Stimulated activated CD4-positive, alpha-beta T cell treated with anti-CD3 and anti-CD28 coated beads, Interleukin-2, amount 100 ng/mL, for 48 hours (primary cell): ENCODE measurements at places on chromosomes 4 and X.

GRCh38 chrX:30652527-30653414 is 452 bp upstream of the GK start:
- peak; percentile 84 for DNase-seq

GRCh38 chr4:163757219-163757618 is 262.7 kb downstream of the TMA16 start:
- no peak for DNase-seq

DNA sequence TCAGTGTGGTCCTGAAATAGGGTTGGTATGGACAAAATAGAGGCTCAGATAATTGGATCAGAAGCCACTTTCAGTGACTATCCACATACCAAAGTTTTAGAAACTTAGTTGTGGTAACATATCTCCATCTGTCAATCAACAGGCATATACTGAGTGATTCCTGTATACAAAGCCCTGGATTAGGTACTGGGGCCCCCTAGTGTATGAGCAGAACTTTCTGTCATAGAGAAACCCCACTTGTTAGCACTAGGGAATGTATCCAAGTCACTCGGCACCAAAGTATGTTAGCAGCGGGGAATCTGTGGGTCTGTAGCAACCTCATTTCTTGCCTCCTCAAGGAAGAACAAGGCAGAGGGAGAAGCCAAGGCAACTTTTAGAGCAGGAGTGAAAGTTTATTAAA is 50.7 kb downstream of the MAP7D3 start:
- DNase-seq, result no peak

DNA sequence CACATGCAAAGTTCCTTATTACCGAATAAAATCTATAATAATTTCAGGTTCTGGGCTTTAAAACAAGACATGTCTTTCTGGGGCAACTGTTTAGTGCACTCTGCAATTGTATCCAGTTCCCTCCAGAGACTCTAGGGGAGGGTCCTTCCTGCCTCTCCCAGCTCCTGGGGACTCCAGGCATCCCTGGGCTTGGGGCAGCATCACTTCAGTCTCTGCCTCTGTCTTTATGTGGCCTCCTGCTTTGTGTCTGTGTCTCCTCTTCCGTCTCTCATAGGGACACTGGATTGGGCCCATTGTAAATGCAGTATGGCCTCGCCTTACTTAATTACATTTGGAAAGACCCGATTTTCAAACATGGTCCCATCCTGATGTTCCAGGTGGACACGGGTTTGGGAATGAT is 10.9 kb upstream of the ASMTL start:
- DNase-seq, result no peak

DNA sequence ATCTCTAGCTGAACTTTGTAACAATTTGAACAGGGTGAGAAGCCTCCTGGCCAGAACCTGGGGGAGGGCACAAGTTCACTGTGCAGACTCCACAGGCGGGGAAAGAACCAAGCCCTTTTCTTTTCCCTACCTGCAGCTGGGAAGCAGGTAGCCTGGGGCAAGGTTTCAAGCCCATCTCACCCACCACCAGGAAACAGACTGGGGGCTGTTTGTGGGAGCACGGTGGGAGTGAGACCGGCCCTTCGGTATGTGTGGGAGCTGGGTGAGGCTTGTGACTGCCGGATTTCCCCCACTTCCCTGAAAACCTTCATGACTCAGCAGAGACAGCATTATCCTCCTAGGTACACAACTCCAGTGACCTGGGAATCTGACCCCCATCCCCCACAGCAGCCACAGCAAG is 211.7 kb downstream of the ZNF674 start:
- DNase-seq, result no peak

DNA sequence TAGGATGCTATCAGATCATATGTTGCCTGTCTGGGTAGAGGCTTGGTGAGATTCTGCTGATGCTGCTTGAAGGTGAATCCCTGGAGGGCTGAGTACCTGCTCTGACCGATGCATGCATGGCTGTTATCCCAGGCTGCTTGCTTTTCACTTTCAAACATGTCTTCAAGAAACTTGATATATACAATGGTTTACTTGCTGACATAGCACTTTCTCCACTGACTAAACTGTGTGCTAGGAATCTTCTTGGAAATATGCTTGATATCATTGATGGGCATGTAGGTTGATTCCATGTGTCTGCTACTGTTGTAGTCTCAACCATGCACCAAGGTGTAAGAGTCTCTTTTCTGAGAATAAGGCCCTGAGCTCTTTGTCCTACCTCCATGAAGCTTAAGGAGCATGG is 79.6 kb upstream of the WDR1 start:
- no peak for DNase-seq

- DNase-seq, result no peak
Measured at GRCh38 chr4:71230271-71231128, 108.3 kb upstream of the SLC4A4 start.

DNA sequence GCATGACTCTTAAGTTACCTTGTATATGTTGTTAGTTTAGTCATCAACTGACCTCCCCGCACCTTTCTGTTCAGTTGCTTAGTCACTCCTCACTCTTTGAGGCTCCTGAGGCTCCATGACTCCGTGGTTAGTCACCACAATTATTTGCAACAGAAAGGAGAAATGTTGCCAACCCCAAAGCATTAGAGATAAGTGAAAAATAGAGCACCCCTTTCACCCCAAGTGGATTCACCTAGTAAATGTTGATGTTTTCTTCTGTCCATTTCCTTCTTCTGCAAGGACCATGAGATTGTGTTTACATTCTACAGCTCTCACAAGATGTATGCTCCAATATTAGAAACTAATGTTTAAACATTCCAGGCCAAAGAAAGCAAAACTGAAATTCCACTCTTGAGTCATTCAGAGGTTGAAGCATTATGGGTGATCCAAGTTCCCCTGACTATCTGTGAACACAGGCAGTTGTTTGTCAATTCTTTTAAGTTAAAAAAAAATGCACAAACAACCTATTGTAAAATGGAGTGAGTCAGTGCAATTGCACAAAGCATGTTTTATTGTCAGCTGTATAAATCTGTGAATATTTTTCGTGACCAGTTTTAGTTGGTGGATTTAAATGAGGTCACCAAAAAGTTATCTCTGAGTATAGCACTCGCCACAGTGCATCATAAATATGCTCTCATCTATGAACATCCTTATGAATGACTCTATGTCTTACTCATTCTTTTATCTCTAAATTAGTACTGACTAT is 552.4 kb upstream of the MAGEB2 start:
- DNase-seq, result no peak

DNA sequence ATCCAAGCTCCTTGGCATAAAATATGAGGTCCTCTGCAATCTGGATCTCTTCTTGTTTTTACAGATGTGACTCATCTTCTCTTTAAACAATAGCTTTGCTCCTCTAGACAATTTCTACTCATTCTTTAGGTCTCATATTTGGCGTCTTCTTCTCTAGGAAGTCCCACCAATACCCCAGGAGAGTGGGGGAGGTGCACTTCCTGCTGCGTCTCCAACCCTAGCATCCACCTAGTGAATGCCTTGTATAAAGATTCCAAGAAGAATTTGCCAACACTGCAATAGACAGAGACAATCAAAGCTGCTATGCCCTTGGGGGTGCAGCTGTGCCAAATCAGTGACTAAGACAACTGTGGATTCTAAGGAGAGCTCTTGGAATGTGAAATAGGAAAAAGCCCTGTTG is 45.7 kb upstream of the SLC10A7 start:
- DNase-seq, result no peak

DNA sequence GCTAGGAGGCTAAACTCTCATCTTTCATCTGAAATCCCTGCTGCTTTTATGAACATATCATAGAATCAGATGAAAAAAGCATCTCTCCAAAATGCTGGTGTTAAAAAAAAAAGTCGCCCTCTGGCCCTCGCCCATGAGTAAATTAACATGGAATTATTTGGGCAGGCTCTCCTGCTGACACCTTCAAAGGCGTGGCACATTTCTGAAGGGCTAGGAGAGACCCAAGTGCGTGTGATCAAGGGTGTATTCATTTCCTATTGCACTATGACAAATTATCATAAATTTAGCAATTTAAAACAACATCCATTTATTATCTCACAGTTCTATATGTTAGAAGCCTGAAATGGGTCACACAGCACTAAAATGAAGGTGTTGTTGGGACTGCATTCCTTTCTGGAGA is 5.1 kb downstream of the ANXA3 start:
- DNase-seq, result no peak

DNA sequence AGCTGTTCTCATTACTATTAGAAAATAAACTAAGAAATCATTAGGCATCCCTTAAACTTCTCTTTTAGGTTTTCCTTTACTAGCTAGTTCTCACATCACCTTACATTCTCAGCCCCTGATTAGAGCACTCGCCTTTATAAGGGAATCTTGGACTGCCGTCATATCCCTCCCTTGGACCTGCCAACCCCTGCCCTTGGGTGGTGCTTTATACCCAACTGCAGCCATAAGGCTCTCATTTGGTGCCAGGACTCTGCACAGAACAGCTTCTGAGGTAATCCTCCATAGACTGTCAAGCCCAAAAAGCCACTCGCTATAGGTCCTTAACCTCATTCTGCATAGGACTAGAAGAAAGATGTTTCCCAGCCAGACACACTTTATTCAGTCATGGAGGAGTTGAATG is 67.5 kb downstream of the NHSL2 start:
- no peak for DNase-seq

DNA sequence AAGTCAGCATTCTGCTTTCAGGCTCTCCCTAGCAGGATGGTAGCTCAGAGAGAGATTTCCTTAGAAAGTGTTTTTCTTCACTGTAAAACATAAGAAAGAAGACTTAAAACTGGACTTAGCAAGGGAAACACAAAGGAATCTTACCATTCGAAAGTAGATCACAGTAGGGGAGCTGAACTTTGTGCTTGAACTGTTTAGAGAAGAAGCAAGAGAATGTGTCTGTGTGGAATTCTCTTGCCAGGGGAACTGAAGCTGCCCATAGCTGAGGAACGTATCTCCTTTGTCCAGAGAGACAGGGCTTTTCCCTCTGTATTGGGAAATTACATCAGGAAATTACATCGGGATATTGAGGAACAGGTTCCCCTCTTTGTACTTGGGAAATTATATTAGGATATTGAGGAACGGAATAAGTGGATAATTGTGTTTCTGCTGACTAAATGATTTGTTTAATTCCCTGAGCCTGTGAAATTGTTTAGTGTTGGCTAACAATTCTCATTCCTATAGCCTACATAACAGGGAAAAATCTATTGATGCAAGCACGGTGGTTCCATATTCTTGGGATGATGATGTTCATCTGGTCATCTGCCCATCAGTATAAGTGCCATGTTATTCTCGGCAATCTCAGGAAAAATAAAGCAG is 21.2 kb downstream of the SRD5A3 start:
- DNase-seq, result no peak

DNA sequence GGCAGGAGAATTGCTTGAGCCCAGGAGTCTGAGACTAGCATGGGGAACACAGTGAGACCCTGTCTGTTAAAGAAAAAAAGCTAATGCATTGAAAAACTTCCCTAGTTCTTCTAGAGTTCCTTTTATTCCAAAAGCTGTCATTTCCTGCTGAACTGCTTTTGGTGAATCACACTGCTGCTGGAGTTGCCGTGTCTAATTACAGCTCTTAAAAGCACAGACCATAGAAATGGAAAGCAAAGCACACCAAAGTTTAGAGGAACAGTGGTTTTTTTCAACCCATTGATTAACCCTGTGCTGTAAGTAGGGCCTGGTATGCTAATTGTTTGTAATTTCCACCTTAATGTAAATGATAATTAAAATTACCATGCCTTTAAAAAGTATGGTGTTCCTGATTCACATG is 52.4 kb downstream of the SEPTIN11 start:
- no peak for DNase-seq

GRCh38 chr4:3498901-3499510 is 33.2 kb downstream of the LRPAP1 start:
- DNase-seq, result no peak

- DNase-seq, result no peak
Measured at GRCh38 chrX:12814420-12814819, 23.2 kb downstream of the PRPS2 start.

- DNase-seq, result no peak
Measured at GRCh38 chr4:6500481-6501140, 28.2 kb upstream of the PPP2R2C start.

- no peak for DNase-seq
Measured at GRCh38 chrX:75781611-75782010, 3.4 kb downstream of the MAGEE2 start.

DNA sequence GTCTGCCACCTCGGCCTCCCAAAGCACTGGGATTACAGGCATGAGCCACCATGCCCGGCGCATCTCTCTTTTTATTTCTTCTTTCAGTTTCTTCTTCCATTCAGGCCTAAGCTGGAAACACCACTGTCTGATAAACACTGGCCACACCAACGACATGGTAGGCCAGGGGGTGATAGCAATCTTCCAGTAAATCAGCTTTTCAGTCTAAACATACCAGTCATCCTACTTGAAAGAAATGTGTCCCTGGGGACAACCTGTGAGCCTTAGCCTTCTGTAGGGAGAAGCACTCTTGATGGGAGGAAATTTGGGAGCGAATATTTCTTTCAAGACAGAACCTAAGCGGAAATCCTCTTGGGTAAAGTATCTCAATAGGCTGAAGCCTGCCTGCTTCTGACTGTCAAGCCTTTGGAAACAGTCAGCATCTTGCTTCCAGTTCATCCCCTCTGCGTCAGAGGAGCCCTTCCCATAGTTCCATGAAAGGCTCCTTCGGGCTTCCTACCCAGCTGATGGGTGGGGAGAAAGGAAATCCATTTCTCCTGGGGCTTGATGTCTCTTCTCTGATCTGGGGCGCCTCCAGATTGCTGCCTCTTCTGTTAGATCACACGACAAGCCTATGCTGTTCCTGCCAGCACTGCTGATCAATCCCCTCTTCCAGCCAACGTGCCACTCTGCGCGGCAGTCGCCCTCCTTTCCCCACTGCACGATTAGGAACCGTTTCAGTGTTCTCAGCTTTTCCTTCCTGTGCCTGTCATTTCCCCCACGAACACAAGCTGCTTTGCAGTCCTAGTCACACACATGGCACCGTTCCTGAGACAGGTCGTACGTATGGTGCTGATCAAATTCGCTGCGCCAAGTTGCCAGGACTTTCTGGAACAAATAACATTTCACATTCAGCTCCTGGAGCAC is 49.5 kb upstream of the CBR4 start:
- DNase-seq, result no peak

DNA sequence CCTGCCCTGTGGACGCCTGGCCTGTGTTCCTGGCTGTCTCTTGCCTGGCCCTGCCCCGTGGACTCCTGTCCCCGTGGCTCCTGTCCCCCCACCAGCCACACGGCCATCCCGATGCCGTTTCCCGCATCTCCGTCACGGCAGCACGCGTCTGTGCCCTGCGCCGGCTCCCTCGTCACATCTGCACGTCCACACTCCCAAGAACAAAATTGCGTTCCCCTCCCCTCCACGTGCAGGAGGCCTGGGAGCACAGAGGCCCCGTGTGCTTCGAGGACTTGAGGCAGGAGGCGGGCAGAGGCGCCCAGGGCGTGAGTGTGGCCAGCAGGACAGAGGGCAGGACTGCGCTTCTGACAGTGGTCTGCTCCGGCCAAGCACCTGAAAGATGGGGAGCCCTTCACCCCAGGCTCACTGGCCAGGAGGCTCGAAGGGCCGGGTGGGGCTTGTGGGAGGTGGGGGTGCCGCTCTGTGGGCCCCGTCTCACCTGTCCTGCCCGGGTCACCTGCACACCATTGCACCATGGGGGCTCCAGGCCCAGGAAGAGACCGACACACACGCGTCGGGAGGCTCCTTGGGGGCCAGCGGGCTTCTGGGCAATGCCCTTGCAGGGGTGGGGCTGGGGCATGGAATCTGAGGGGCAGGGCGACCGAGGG is 17.3 kb downstream of the FGFRL1 start:
- DNase-seq, result no peak

- DNase-seq, result no peak
Measured at GRCh38 chr4:119233750-119234149, 21.2 kb downstream of the USP53 start.

GRCh38 chr4:13089659-13089998 is 394.5 kb downstream of the RAB28 start:
- DNase-seq, result no peak

- DNase-seq, result peak; percentile 74
Measured at GRCh38 chr4:1628892-1629698, 55.0 kb downstream of the FAM53A start.
